ENCODE measurements at places on chromosomes 3 and 15.

DNA sequence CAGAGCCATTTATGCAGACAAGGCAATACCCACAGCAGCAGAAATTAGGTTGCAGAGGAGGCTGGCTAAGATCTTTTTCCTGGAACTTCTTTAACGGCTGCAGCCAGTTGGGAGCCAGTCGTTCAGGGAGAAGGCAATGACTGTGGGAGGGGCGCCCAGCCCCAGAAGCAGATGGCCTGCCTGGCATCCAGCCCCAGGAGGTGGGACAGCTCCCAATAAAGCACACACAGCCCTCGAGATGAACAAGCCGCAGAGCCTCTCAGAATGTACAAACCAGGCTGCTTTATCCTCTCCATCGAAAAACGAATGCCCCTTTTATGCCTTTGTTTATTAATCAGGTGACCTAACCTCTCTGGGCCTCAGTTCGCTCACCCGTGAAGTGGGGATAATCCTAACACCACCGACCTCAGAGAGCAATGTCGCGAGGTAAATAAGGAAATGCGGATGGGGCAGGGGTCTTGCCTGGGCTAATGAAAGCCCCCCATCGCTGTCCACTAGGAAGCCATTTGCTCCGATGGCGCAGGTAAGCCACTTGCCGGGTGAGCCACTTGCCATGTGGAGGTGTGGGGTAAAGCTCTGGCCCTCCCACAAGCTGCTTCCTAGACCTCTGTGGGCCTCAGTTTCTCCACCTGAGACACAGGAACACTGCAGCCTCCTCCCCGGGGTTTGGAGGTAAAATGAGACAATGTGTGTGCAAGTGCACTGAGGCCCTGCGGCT, 35.8 kb downstream of the MGLL start:
- peak; percentile 98 for DNase-seq

- DNase-seq, result no peak
Measured at GRCh38 chr3:4995500-4996053, 16.3 kb downstream of the BHLHE40 start.

DNA sequence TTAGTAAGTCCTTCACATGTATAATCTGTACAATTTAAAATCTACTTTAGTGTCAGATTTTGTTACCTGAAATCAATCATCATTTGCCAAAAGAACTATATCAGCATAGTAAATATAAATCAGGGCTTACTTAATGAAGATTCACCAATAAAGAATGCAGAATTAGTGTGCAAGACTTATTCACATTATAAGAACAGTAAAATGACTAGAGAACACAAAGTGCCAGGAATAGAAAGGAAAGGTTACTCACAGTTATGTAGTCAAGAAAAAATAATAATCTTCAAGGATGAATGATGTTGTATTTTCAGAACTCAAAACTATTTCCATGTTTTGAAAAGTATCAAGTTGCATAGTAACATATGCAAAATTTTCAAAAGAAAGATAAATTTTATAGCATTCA, 891.9 kb downstream of the ROBO1 start:
- no peak for DNase-seq

DNA sequence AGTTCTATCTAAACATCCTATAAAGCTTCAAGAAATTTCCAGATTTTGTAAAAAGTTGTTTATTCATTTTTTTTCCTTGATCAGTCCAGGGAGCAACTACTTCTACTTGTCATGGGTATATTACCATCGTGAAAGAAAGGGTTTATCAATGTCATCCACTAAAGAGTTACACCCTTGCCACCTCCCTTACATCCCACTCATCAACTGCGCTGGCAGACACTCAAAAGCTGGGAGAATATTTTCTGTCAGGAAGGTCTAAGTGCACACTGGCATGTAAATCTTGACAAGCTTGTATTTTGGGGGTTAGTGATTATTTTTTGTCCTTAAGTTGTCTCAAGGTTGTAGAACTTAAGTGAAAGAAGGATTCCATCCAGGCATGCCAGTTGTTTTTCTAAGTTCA, 188.3 kb upstream of the ARL6 start:
- DNase-seq, result no peak

DNA sequence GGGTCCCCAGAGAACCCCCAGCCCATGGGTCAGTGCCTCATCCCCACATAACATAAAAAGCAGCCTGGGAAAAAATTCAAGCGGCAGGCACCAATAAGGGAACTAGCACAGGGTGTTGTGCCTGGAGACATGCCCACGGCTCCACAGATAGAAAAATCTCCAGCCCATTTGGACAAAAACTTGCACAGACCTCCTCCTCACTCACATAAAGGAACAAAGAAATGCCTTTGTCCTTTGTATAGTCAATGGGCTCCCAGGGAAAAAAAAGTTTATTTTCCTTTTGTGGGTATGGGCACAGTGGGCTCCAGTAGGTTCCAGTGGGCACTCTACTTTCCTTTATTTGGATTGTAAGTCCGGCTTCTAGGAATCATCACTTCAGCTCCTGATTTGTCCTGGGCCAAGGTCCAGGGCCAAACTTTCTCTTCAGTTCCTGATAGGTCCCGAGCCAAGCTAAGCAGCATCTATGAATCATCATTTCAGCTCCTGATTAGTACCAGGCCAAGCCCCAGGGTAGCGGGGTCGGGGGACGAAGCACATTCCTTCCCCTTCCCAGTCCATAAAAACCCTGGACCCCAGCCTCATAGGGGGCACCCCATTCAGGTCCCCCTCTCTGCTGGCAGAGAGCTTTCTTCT, 1.6 kb upstream of the DNAH12 start:
- DNase-seq, result no peak

GRCh38 chr3:36906504-36907149, 38.2 kb downstream of the TRANK1 start:
- DNase-seq, result no peak

- DNase-seq, result no peak
Measured at GRCh38 chr3:143084856-143085731, 34.5 kb upstream of the CHST2 start.

- no peak for DNase-seq
Measured at GRCh38 chr3:139457066-139457465, 19.2 kb downstream of the RBP2 start.
